ENCODE measurements at places on chromosomes 6 and 20.
A peak's percentile ranks its signal among the peaks of the same experiment; 100 is the strongest.

- DNase-seq, result no peak
These were observed 270 bp downstream of the PLEKHG1 start for GRCh38 chr6:150600010-150600300.

- peak; percentile 89 for DNase-seq
These were observed 16.1 kb downstream of the ZSCAN12 start for GRCh38 chr6:28383235-28384142.

GRCh38 chr6:22451962-22452361, 117.4 kb upstream of the HDGFL1 start:
- DNase-seq, result no peak

DNA sequence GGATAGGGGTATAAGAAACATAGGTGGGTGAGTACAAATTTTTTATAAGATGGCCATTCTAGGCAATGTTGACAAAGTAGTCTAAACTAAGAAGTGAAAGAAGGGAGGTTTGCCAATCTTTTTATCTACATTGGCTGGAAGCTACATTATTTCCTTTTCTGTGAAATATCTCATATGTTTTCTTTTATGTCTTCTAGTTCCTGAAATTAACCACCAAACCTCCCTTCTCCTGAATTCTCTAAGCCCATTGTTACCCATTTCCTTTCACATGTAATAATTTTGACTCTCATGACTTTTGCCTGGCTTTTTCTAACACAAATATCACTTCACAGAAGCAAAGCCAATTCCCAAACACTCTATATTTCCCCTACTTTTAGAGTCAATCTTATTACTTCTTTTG, 496.2 kb upstream of the JAG1 start:
- DNase-seq, result no peak

- no peak for DNase-seq
These were observed 9.6 kb upstream of the CHRNA4 start for GRCh38 chr20:63370618-63371187.

DNA sequence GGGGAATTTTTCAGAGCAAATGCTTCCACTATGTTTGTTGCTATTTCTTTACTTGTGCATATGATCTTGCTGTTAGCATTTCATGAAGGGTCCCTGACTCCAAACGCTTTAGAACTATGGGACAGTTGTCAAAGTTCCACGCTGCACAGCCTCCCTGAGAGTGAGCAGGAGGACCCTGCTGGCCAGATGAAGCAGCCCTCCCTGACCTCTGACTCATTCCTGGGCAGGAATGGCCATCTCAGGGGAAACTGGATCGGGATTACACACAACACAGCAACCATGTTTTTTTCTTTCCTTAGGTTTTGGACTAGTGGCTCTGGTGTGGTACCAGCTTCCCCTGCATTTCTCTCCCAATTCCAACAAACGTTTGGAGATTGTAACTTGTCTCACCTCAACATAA, 710.9 kb upstream of the AGPAT4 start:
- DNase-seq, result no peak

DNA sequence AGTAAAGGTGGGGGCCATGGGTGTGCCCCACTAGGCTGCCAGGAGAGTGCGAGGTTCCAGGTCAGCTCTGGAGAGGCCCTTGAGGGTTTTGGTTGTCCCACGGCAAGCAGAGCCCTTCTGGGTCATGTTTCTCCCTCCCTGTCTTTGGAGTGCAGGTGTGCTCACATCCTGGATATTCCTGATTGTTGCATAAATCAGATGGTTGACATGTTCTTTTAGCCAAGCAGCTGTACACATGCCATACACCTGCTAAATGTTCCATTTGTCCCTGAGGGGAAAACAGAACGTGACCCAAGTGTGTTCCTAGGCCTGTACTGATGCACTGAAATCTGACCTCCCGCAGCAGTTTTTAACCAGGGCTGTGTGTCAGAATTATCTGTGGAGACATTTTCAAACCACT, 77.5 kb upstream of the BEND3 start:
- DNase-seq, result no peak

GRCh38 chr6:20366082-20366830, 35.4 kb upstream of the E2F3 start:
- DNase-seq, result no peak

- no peak for DNase-seq
These were observed 57.7 kb downstream of the ADNP start for GRCh38 chr20:50873585-50873984.

DNA sequence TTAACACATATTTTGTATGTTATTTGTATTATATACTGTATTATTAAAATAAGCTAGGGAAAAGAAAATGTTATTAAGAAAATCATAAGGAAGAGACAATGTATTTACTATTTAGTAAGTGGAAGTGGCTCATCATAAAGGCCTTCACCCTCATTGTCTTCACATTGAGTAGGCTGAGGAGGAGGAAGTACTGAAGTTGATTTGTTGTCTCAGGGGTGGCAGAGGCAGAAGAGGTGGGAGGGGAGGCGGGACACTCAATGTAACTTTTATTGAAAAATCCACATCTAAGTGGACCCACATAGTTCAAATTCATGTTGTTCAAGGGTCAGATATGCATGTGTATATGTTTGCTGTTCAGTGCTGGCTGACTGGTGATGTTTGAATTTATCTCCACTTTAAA, 210.2 kb upstream of the CITED2 start:
- no peak for DNase-seq

- no peak for DNase-seq
These were observed 42.6 kb upstream of the HDGFL1 start for GRCh38 chr6:22526736-22527135.

DNA sequence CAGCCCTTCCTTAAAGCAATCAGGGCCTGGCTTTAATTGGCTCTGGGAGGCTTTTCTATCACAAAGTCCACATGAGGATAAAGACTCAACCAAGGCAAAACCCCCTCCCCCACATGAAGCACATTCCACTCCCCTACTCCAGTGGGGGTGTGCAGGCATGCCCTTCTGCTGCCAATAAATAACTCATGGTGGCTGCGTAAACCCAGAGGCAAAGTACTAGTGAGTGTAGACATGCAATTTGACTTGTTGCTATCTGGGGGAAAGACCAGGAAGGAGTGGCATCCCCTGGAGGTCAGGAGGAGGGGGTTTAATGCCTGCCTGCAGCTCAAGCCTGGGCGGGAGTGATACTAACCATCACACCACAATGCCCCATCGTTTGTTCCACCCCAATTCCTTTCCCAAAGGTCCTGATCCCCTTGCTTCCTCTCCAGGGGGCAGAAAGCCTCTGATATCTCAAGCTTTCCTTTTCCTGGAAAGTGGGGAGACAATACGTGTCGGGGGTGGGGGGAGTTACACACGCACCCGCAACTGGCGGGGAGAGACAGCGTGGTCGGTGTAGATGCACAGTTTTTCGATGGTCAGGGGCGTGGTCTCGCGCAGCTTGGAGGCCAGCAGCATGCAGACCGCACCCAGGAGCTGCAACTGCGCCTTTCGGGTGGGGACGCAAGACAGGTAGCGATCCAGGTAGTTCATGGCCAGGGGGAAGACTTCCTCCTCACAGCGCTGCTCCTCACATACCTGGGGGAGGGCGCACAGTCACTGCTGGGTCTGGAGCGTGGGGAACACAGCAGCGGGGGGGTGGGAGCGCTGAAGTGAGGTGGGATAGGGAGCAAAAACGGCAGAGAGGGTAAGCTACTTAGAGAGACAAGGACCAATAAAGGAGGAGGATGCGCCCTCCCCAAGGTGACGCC, 1.5 kb downstream of the CCND3 start:
- no peak for DNase-seq

DNA sequence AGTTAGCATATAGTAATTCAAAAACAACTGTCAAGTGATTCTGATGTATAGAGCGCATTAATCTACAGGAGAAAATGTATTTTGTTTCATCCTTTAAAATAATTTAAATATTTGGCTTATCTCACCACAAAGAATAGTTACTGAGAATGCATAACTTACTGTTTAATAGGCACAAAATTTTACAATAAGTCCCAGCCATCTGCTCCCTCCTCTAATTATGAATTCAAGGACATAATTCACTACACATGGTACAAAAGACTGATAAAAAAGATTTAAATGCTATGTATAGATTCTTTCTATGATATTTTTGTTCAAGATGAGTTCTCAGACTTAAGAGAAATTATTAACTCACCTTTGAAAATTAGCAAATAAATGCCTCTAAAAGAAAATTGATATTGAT, 242.0 kb downstream of the FUT9 start:
- DNase-seq, result no peak

DNA sequence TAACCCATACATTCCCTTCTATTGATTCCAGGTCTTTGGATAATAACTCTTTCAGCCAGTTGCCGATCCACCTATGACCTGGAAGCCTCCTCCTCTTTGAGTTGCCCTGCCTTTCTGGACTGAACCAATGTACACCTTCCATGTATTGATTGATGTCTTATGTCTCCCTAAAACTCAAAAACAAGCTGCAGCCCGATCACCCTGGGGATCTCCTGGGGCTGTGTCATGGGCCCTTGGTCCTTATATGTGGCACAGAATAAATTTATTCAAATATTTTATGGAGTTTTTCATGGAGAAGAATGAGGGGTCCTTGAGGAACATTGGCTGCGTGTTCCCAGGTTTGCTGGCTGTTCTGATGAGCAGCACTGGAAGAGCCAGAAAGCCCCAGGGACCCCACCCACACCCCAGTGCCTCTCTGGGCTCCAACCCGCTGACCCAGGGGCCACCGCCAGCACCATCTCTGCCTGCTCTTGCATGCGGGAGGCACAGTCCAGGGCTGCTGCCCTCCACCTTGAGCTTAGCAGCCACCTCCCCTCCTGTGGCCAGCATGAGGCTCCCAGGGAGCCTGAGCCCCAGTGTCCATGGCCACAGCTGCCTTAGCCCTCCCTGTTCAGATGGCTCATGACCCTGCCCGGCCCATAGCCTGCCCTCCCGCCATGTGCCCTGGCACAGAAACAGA, 36.5 kb upstream of the CST7 start:
- no peak for DNase-seq

DNA sequence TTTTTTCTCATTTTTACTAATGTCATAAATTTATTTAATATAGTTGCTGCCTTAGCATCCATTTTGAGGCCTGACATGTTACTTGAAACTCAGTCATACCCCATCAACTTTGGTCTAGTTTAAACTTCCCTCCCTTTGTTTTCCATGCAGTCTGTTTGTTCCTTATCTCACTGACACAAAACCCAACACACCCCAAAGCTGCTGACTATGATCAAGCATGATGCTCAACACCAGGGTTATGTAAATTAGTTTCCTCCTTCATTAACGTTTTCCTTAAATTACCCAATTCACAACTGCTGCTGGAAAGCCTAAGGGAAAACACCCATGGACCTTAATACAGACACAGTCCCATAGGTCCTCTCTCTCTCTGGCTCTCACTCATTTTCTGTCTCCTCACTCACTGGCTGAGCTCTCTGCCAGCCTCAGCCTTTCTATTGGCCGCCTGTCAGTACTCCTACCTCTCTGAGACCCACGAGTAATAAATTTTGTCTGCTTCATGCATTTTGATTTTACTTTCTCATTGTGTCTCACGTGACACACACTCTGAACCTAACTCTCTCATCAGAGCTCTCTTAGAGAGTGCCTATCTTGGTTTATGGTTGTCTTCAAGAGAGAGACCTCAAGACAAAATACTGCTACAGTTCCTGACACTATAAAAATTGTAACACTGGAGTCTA, 904.5 kb downstream of the C6orf118 start:
- no peak for DNase-seq

GRCh38 chr6:126657561-126658175, 317.8 kb downstream of the CENPW start:
- no peak for DNase-seq

DNA sequence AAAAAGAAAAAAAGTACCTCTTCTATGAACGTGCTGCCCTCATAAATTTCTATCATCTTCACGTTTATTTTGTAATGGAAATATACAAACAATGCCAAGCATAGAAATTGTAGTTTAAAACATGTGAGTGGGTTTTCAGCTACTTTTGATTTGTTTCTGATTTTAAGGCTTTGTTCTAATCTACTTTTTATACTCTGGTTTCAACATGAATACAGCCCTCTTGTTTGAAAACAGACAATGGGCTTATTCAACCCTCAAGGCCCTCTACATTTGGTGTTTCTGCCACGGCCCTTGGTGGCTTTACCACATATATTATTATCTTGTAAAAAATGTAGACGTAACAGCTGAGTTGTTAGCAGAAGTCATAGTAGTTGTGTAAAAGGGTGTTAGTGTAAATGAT, 153.9 kb downstream of the SOX4 start:
- no peak for DNase-seq

DNA sequence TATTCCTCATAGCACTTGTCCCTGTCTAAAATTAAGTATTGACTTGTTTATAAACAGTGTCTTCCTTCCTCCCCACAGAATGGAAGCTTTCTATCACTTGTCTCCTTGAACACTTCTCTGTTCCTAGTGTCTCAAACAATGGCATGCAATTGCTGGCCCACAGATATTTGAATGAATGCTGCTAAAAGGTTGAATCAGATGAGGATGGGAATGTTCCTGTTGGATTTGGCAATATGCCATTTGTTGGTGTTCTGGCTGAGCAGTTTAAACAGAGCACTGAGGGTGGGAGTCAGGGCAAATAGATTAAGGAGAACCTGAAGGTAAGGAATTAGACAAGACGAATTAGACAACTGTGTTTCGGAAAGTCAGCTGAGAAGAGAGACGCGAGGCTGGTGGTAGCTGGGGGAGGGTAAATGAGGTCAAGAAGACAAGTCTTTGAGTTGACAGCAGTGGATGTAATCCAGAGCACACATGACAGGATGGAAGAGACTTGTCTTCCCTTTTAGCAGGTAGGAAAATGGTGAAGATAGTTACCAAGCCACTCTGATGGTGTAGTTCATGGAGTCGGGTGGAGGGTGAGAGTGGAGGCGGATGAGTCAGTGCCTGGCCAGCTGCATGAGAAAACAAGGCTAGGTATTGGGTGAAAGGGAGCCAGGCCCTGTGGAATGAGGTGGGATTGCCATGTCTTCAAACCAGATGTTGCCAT, 58.3 kb upstream of the GNRH2 start:
- no peak for DNase-seq

DNA sequence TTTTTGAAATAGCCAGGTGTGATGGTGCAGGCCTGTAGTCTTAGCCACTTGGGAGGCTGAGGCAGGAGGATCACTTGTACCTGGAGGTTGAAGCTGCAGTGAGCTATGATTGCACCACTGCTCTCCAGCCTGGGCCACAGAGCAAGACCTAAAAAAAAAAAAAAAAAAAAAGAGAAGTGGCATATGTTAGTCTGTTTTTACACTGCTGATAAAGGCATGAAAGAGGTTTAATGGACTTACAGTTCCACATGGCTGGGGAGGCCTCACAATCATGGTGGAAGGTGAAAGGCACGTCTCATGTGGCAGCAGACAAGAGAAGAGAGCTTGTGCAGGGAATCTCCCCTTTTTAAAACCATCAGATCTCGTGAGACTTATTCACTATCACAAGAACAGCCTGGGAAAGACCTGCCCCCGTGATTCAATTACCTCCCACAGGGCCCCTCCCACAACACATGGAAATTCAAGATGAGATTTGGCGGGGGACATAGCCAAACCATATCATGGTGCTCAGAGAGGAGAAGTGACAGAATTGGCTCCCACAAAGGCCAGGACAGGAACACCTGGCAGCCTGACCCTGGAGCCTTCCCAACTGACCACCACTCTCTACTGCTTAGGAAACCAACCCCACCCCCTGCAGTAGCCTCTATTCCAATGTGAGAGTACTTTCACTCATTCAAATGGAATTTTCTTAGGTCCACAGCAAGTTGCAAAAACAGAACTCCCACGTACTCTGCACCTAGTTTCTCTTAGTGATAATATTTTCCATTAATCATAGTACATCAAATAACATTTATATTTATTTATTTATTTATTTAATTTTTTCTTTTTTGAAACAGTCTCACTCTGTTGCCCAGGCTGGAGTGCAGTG, 29.8 kb downstream of the ARHGAP40 start:
- no peak for DNase-seq

- DNase-seq, result no peak
These were observed 1.2 kb upstream of the EDN1 start for GRCh38 chr6:12288914-12289313.

GRCh38 chr6:42451333-42452170, at the start of gene TRERF1:
TRERF1 (minus strand) TSS chr6:42451926; CDS start chr6:42269590, 182,336 bp downstream.
- DNase-seq, result peak; percentile 89
